ENCODE measurements at places on chromosomes 12 and 14.

DNA sequence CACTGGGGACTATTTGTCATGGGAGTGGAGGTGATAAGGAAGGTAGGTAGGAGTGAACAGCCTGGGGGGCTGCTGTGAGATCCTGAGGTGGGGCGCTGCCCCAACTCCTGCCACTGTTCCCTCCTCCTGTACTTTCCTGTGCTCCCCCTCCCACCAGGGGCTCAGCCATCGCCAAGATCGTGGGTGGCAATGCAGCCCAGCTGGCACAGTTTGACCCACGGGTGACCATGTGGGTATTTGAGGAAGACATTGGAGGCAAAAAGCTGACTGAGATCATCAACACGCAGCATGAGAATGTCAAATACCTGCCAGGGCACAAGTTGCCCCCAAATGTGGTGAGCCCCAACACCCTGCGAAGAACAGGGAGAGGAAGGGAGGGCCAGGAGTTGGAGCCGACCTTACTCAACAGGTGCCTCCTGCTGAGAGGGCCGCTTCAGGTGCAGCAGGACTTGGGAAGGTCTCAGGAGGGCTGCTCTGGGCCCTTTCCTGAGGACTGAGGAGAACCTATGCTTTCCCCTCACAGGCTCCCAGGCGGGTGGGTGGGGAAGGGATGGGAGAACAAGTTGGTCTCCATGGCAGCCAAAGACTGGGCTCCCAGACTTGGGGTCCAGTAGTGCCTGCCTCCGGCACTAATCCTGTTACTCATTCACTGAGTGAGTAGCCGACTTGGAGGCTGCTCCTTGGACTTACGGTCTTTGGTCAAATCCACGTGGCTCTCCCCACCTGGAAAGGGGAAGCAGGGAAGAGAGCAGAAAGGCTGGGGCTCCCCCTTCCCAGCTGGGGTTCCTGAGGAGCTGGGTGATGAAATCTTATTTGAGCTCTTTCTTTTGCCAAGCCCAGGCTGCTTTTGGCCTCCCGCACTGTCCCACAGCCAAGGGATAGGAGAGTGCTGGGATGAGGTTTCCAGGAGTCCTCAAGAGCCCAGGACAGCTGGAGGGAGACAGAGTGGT lies 884 bp downstream of the GPD1 start:
- no peak for DNase-seq

DNA sequence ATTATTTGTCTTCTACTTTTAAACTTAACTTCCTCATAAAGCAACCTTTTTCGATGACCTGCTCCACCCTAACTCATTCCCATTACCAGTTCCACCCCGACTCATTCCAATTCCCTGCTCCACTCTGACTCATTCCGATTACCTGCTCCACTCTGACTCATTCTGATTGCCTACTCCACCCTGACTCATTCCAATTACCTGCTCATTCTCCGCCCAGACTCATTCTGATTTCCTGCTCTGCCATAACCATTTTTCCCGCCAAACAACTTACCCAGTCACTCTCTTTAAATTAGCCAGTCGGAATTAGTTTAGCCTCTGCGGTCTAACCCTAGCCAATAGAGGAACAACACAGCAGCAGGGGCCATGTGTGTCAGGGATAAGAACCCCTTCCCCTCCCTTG lies 249.1 kb downstream of the DPY19L2 start:
- DNase-seq = no peak

DNA sequence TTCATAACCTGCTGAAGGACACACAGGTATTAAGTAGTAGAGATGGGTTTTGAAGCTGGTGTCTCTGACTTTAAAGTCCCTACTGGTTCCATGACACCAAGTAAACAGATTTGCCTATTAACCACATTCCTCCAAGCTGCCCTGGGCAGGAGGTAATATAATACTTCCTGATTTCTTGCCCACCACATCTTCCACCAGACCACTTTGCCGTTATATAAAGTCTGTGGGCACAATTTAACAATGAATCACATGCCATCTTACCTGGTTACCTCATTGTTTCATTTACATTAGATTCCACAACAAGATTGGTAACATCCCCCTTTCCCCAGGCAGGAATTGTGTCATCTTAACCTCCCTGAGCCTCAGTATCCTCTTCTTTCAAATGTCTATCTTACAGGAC lies 900 bp upstream of the LRRC23 start:
- DNase-seq = no peak

- DNase-seq = peak; percentile 41
These were observed 774 bp upstream of the MANSC4 start for GRCh38 chr12:27780612-27781408.

DNA sequence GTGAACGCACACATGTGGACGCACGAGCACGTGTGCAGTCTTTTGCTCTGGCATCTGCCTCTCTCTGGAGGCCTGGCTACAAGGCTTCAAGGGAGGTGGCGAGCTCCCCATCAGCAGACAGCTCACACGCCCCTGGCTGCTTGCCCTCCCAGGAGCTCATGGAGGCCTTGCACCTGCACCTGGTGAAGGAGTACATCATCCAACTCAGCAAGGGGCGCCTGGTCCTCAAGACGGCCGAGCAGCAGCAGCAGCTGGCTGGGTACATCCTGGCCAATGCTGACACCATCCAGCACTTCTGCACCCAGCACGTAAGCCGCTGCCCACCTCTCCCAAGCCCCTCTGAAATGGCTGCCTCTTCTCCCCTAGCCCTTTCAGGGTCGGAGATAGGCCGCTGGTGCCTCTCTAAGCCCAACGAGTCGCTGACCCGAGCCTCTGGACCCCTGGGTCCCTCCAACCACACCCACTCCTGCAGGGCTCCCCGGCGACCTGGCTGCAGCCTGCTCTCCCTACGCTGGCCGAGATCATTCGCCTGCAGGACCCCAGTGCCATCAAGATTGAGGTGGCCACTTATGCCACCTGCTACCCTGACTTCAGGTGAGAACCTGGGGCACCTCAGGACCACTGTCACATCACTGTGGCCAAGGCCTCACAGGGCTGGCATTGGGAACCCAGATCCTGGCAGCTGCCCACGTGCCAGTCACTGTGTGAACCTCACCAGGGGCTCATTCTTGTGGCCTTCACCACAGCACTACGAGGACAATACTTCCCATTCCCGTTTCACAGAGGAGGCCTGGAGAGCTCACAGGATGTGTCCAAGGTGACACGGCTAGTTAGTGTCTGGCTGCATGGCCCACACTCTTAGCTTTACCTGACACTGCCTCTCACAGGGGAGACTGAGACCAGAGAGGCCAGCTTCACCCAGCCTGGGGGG lies 10.2 kb downstream of the TNFAIP2 start:
- DNase-seq = no peak

- DNase-seq = no peak
These were observed 154.8 kb downstream of the TMX1 start for GRCh38 chr14:51394804-51395203.

DNA sequence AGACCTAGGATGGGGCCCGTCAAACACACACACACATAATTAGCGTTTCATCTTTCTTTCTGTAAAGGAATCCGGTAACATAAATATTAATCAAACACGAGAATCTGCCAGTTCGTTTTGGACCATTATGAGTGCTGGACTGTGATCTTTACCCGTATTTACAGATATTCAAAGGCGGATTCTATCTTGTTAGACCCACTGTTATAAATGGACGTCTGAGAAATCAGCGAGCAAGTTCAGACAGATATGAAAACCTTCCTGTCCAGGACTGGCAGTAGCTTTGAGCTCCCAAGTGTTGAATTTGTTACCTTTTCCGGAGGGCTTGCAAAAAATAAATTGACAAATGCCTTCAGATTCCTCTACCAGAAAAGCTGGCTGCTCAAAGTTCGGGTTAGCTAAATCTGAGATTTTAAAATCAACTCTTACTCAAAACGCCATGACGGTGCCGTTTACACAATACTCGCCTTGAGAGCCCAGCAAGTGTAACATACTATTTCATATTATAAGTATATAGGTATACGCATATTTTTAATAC lies 27.6 kb downstream of the BCL11B start:
- DNase-seq = no peak

- no peak for DNase-seq
These were observed 83.4 kb downstream of the ADCK1 start for GRCh38 chr14:77883131-77883846.

DNA sequence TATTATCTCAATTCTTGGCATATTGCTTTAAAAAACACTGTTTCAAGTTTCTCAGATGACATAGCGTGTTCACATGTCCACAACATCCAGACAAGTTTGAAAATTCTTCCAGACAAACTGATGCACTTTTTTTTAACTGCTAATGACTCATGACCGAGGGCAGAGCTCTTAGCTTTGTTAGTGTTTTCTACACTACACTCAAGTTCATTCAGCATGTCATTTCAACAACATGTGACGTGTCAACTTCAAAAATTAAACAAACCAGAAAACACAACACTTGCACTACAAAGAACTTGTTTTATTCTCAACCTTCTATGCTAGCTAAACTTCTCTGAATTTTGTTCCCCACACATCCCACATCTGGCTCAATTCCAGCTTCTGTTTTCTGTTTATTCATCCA lies 1186.3 kb upstream of the FLRT2 start:
- no peak for DNase-seq

GRCh38 chr12:15532364-15532977 lies 210.2 kb downstream of the PTPRO start:
- DNase-seq = no peak

GRCh38 chr14:76669770-76670169 lies 91.5 kb upstream of the VASH1 start:
- no peak for DNase-seq

DNA sequence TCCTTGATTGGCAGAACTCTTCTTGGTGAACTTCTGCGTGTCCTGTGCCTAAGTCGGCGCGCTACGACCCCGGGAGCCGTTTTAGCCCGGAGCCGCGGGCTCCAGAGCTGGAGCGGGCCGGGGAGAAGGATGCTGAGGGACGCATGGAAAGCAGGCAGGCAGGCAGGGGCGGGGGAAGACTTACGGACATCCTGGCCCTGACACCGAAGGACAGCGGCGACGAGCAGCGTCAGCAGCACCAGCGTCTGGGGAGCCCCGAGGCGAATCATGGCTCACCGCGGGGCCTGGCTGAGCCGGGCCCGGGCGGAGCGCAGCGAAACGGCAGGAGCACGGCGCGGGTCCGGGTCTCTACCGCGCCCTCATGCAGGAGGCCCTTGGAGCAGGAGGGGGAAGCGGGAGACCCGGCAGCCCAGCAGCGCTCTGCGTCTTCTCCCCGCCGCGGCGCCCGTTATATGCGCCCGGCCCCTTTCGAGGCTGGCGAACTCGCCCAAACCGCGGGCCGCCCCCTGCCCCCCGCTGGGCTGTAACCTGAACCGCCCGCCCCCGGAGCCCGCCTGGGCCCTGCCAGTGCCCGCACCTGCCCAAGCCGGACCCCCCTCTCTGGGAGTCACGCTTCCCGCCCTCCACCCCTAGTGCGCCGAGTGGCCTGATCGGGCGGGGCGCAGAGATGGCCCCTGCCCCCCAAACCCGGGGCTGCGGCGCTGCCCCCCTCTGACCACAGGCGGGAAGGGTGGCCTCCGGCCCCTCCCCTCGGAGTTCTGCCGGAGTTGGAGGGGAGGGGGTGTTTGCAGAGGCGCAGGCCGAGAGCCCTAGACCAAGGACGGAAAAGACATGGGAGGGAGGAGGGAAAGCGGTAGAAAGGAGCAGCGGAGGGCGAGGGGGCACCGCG lies at the start of gene COL2A1:
COL2A1 (minus strand) TSS at position 424 of the 889 bp plus-strand sequence; CDS start at position 269, 155 bp downstream.
- DNase-seq = no peak

DNA sequence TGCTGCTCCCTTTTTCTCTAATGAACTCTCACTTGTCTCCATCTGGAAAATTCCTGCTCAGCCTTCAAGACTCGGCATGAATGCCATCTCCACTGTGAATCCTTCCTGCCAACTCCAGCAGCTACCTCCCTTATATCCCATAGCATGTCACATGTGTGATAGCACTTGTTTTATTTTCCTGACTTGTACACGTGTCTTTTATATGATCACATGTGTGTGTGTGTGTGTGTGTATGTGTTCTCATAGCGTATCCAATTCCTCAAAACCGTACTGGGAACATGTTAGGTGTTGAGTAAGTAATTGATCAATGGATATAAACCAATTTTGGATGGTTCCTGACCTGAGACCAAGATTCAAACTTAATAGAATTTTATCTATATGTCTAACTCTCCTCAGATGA lies 1107.7 kb downstream of the GALC start:
- DNase-seq = no peak

DNA sequence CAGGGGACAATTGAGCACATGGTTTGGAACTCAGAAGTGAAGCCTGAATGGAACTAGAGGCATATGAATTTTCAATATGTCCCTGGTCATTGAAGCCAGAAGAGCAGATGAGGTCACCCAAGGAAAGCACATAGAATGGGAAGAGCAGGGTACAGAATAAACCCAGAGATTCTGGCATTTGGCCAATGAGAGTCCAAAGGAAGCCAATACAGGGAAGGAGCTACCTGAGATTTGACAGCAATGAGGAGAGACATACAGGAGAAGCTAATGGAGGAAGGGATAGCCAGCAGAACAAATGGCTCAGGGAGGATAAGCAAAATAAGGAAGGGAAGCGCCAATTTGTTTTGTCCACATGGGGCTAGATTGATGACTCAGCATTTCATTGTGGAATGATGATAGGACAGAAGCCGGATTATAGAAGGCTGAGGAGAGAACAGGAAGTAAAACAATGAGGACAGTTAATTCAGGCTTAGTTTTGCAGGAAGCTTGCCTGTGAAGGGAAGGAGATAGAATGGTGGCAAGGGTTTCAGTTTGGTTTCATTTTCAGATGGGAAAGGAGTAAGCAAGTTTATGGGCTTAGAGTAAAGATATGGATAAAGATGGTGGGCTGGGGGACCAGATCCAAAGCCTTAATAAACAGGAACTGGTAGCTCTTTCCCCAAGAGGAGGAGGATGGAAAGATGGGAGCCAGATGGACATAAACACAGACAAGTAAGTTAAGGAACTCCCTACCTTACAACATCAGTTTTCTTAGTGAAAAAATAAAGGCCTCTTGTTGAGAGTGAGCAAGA lies 3.2 kb upstream of the SPTSSA start:
- peak; percentile 99 for DNase-seq

- DNase-seq = no peak
These were observed 136.5 kb upstream of the CPSF6 start for GRCh38 chr12:69102856-69103255.

DNA sequence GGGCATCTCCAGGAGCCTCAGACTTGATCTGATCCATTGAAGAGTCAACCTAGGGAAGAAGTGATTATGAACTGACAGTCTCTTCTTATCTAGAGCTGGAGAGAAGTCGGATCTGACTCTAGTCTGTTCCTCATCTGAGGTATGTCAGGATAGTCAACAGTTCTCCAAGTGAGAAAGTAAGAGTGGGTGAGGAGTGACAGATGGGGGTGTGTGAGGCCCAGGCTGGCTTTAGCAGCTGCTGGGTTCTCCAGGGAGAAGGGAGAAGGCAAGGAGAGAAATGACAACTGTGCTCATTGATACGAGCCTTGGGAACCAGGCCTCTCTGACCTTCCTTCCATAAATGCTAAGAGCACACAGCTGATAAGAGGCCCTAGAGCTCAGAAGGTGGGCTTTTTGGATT lies 53.3 kb downstream of the IRAK3 start:
- no peak for DNase-seq

DNA sequence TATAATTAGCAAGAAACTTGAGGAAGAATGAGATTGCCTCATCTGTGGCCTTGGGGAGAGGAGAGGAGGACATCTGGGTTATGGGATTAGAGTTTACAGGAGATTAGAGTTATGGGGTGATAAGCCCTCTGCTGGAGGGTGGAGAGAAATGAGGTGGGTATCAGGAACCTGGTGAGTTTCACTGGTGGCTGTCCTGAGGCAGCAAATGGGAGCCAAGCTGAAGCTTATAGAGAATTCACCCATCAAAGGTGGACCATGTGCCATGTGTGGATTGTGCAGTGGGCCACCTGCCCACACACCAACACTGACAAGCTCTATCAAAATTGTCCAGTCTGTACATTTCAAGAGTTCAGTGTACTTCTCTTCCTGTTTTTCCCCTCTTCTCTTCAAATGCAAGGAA lies 135.3 kb downstream of the AEBP2 start:
- no peak for DNase-seq
